ENCODE measurements at places on chromosomes 5 and 9.
A peak's percentile ranks its signal among the peaks of the same experiment; 100 is the strongest.

GRCh38 chr9:121613009-121613752 lies 38.3 kb upstream of the DAB2IP start:
- DNase-seq, result no peak

DNA sequence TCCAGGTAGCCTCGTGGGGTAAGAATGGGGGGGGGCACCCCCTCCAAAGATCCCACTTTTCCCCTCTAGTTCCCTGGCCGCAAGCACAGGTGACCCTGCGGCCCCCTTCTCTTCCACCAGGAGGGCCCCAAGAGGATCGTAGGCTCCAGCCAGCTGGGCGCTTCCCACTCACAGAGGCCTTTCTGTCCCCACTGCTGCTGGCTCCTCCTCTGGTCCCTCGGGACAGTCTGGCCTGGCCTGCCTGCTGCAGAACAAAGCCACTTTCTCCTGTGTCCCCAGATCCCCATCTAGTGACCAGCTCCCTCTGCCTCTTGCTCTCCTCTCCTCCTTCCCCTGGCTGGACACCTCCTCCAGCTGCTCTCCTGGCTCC lies 534 bp upstream of the SAPCD2 start:
- no peak for DNase-seq

GRCh38 chr9:124216474-124217176 lies 41.1 kb upstream of the NEK6 start:
- peak; percentile 59 for DNase-seq

- DNase-seq, result no peak
Measured at GRCh38 chr5:61162832-61163567, 732 bp upstream of the SMIM15 start.

- no peak for DNase-seq
Measured at GRCh38 chr5:73459366-73459765, 10.8 kb upstream of the FOXD1 start.

DNA sequence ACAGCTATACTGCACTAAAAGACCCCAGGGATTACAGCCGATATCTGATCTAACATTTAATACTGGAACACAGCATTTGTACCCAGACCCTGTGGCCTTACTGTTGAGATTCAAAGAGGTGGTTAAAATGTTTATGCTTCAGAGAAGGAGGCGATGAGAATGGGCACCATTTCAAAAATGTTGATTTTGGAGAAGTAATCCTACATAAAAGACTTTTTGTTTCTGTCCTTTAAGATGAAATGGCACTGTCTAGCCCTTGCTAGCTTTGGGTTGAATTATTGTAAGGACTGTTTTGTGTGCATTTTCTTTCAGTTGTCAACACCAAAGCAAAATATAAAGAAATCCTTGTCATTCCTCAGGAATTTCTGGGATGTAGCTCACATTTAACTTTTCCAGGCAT lies 288.5 kb upstream of the ANKH start:
- no peak for DNase-seq

- no peak for DNase-seq
Measured at GRCh38 chr5:65263321-65263720, 218.4 kb downstream of the ADAMTS6 start.

DNA sequence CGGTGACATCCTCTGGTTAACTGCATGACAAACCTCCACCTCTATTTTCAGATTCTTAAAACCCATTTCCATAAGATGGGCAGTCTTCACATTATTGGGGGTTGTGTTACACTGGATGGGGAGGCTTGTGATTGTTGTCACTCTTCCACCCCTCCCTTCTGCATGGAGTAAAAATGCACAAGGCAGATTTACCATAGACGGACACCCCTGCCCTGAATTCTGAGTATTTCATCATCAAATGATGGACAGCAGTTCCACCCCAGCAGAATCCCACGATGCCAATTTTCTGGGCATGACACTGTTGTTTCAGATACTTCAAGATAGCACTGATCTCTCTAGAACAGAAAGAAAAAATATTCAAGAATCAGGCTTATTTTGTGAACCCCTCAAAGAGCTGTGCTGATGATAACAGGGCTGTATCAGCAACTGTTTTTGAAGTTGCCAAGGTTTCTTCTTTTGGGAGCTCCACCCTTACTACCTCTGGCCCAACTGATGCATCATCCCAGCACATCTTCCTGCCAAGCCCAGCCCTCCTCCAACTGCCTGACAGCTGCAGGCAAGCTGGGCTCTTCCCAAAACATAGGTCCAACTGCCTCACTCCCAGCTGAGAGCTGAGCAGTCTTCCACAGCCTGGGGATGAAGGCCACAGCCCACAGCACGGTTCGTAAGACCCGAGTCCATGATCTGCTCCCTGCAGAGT lies 21.4 kb downstream of the CMBL start:
- no peak for DNase-seq

DNA sequence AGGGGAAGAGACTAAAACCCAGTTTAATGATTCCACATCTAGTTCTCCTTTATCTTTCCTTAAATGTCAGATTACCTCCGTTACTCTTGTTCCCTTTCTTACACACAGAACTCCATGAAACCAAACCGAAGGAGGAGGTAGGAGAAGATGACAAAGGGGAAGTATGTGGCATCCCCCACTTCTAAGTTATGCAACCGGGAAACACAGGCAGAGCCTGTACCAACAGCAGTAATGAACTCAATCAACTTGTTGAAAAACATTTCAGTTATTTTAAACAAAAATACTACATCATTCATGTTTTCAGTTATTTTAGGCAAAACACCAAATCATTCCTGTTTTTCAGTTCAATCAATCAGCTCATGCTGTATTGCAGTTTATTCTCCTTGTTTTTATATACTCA lies 101.8 kb downstream of the PCSK1 start:
- DNase-seq, result no peak

- no peak for DNase-seq
Measured at GRCh38 chr5:142663246-142663645, 22.6 kb downstream of the FGF1 start.

DNA sequence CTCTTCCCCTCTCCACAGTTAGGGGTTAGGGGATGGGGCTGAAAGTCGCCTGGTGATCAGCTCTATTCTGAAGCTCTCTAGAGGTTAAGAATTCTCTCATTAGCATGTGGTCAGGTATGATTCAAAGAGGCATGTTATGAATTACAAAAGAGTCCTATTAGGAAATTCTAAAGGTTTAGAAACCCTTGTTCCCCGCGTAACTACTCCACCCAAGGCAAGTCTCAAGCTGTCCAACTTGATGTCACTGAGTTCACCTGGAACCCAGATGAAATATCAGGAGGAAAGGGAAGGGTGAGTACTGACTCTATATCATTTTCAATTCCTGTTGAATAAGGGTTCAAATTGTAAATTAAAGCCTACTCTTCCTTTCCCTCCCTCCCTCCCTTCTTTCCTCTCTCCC lies 18.1 kb upstream of the RNF145 start:
- no peak for DNase-seq

DNA sequence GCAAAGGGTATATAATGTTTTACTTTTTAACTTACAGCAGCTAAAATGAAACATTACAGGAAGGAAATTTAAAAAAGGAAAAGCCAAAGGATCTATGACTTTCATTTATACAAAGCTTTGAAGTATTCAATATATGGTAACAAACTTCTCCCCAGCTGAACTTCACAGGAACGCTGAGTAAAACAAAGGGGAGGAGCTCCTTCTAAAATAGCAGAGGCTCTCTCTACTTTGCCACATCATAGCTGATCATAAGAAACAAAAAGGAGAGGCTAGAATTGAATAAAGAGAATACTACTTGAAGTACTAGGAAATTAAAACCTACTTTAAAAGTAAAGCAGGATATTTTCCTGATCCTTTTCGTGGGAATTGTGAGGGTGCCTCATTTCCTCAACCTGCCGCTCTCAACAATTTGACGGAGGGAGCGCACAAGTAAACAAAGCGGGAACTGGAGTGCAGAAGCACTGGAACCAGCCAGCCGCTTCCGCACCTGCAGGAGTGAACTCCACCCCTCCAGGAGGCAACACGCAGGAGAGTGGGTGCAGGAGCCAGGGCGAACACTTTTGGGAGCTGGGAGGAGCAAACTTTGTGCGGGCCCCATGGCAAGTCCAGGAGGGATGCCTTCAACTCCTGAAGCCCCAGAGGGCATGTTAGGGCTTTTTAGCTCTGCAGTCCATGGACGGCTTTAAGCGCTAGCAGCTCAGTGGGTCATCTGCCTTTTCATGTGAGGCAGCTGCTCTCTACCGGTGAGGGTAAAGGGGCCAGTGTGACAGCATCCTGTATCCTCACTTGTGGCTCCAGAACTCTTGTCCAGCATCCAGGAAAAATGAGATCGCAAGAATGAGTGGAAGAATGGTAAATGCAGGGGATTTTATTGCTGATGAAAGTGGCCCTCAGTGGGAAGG lies 757.4 kb downstream of the PTPRD start:
- DNase-seq, result no peak

DNA sequence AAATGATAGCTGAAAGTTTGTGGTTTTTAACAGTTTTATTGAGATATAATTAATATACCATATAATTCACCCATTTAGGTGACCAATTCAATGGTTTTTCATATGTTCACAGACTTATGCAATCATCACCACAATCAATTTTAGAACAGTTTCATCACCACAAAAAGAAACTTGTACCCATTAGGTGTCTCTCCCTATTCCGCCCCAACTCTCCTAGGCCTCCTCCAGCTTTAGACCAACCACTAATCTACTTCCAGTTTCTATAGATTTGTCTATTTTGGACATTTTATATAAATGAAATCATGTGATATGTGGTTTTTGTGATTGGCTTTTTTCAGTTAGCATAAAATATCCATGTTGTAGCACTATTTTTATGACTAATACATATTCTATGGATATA lies 38.6 kb downstream of the YTHDC2 start:
- no peak for DNase-seq

DNA sequence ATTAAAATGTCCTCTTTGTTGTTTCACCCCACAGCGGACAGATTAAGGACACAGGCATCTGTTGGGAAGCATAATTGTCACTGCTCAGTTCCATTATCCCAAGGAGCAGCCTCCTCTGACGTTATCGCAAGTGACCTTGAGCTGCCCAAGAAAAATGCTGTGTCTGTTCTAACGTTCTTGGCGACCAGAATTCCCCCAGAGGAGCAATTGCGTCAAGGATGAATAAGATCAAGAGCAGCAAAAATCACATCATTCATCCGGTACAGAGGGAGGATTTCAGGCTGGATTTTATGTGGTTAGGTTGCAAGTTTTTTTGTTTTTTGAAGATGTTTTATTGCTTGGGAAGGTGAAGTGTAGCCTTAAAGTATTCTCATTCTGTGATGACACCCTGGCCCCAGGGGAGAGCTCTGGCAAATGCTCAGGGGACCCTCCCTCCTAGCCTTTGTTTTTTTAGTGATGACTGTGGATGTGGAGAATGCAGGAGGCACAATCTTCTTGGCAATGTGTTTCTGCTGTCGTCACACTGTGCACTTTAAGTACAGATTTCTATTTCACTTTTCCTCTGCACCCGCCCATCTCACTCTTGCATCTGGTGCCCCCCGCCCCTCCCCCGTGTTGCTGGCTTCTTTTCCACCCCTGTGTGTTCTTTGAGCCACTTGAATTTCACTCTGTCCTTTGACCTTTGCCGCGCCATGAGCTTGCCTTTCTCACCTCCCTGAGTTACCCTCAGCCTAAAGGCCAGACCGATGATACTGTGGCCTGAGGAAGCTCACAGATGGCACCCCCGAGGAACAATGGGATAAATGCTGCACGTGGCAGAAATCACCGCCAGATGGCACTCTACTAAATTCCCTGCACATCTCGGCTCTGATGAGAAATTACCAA lies 308.5 kb downstream of the RAB3C start:
- peak; percentile 42 for DNase-seq

- no peak for DNase-seq
Measured at GRCh38 chr5:132962429-132963021, 909 bp downstream of the AFF4 start.

DNA sequence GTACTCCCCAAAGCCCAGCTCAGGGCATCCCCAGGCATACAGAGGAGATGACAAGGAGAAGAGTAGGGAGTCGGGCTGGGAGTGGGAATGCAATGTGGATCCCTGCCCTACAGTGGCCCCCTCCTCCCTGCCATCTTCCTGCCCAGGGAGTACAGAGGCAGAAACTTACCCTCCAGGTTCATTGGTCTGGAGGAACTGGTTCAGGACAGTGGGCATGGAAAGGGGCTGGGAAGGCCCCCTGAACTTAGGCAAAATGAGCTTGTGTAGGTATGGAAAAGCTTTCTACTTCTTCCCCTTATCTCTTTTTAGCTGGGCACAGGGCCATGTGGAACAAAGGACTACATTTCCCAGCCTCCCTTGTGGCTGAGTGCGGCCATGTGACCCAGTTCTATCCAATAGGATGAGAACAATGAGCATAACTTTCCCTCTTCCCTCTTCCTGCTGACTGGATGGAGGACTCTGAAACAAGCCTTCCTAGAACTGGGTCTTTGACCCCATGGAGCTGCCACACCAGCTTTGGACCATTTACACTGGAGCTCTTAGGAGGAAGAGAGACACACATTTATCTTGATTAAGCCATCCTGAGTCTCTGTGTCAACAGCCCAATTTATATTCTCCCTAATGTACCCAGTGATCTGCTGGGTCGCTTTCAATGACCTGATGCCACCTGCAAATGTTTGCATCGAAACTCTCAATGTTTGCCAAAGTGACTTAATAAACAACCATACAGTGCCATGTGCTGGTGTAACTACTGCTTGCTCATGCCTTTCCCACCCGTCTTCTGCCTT lies 25.0 kb upstream of the HMCN2 start:
- no peak for DNase-seq

- no peak for DNase-seq
Measured at GRCh38 chr9:126093771-126094170, 232.9 kb upstream of the MVB12B start.

DNA sequence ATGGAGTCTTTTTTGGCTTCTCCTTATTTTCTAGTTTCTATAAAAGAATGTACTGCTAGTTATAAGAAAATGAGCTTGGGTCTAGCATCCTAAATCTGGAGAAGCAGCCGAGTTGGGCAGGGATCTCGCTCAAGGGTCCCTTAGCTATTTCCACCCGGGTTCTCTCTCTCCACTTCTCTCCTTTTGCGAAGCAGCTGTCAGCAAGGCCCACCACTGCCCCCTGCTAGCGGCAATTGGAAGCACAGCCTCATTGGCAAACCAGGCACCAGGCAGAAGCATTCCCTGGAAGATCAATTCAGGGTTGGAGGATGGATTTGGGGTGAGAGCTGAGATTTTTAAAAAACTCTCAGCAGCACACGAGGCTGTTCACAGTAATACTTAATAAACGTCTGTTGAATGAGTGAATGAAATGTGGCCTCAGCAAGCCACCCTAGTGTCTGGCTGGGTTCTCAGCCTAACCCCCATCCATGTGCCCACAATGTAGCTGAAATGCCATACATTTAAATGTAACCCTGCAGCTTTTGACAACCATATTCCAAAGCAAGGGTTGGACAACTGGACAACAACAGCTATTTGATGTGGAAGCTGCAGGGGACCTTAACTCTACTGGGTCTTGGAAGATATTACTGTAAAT lies 34.6 kb upstream of the TNIP1 start:
- peak; percentile 57 for DNase-seq

DNA sequence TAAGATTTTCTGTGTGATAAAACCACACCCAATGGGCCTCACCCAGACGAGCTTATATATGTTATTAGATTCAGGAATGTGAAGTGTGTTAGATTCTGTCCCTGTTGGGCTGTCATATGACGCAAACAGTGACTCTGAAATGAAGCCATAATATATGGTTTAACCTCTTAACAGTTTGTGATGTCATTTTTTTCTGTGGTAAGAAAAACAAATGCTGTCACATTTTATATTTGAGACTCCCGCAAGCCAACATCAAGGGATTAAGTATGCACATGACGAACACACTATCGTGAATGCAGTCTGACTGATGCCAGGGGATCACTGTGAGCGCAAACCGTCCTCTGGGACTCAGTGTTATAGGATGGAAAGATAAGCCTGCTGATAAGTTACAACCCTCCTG lies 321.7 kb downstream of the SH3GL2 start:
- no peak for DNase-seq

- no peak for DNase-seq
Measured at GRCh38 chr5:69300537-69301203, 31.9 kb downstream of the CCDC125 start.

GRCh38 chr5:177428574-177429217 lies 2.2 kb downstream of the GRK6 start:
- no peak for DNase-seq

Measured in activated gamma-delta T cell treated with anti-CD3 and anti-CD28 coated beads, Interleukin-2, amount 50 U/mL, for 16 hours (primary cell).